ENCODE measurements at places on chromosomes 6 and 20.

- peak; percentile 73 for DNase-seq
Measured at GRCh38 chr6:42200035-42200434, 5.3 kb upstream of the GUCA1B start.

DNA sequence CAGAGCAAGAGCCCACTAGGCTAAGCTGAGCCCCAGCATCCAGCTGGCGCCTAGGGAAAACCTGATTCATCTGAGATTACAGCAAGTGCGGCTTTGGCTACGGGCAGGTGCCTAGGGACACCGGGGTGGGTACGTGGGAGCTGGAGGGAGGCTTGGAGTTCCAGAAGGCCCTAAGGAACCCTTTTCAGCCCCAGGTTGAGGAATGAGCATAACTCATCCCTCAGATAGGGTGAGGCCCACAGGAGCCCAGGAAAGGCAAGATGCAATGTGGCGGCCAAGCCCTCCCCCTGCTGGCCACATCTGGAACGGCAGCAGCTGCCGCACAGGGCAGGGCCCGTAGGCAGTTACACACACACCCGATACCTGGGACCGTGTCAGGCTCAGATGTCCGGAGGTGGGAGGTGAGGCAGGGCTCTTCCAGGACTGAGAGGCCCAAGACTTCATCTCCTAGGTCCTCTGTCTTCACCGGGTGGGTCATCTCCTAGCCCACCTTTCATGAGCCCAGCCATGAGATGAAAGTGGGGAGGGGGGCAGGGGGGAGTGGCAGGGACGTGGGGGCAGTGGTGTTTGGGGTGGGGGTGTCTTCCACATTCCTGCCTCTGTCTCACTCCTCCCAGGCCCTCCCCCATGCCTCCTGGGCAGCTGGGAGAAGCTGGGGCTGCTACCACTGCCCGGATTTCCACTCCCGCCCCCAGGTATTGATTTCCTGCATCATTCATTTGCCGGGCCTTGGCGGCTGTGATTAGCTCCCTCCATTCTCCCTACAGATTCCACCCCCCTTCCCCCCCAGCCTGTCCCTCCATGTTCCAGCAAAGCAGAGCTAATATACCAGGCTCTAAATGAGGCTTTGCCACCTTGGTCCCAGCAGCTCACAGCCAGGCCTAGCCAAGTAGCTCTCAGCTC lies 5.5 kb downstream of the MDGA1 start:
- peak; percentile 56 for DNase-seq

DNA sequence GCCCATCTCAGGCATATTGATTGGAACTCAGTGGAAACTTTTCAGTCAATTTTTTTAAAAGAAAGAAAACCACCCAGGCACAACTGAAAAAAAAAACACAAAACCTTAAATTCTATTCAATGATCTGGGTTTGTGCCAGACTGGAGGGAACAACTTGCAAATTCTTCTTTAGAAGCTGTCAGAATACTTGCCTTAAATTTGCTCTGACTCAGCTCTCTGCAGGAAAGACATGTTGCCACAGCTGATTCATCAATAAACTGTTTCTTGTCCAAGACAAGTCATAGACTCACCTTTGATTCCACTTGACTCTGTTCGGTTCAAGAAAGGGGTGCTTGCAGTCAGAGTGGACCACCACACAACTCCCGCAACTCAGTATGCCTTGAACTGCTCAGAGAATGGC lies 117.8 kb upstream of the F13A1 start:
- no peak for DNase-seq

DNA sequence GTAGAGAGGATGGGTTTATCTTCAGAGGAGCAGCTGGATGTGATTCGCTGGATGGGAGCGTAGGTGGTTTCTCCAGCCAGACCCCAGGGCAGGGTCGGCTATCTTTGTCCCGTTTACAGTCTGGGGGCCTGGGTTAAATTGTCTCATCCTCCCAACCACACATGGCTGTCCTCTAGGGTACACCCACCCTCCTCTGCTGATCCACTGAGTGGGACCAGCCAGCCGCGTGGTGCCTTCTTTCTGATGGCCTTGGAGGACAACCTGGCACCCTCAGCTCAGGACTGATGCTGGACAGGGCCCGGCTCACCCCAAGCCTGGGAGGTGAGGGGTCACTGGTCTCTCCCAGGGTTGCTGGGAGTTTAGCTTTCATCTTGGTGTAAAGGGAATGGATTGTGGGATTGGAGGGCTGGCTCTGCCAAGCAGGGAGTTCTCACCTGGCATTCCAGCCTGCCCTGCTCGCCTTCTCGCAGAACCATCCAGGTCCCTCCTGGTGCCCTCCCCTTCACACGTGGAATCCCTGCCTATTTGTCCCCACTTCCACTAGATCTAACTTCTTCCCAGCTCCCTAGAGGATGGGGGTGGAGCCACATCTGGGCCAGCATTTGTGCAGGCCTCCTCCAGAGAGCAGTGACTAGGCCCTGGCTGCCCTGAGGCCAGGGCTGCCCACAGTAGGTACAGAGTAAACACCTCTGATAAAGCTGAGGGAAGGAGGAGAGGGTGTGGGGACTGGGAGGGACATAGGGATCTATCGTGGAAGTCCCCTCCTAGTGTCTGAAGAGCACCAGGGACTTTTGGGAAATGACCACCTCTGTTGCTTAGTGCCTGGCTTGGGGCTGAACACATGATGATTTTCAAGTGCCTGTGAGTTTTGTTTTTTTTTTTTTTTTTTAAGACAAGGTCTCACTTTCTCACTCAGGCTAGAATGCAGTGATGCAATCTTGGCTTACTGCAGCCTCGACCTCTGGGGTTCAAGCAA lies 1.6 kb downstream of the ITPR3 start:
- peak; percentile 69 for DNase-seq

DNA sequence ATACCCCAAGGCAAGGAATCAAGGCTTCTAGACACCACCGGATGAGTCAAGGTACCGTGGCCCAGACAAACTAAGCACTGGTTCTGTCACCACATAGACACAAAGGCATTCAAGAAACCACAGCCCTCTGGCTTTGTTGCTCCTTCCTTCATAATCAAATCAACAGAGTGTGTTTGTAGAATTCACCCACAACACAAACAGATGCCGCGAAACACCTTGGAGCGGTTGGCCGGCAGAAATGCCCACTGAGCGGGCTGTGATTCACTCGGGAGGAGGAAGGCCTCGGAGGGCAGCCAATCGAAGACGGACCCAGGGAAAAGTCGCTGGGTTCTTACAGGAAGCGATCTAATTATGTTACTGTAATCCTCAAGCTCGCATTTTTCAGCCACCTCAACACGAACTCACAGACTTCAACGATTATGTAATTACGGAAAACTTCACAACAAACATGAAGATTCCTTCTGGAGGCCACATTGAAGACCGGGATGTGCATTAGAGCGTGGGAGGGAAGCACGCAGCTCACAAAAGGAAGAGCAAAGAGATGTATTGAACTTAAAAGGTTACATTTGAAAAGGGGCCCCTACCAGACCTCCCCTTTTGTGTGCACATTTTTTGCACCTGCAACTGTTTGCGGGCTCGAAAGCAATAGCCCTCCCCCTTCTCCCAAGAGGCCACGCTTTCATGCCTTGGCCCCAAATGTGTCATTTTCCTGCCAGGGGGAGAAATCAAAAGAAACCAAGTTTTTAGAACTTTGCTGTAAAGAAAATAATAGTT lies 184.7 kb upstream of the PREP start:
- DNase-seq = peak; percentile 100

GRCh38 chr6:29964518-29964886 lies 22.2 kb downstream of the HLA-A start:
- no peak for DNase-seq

- DNase-seq = no peak
Measured at GRCh38 chr20:39888310-39888709, 800.7 kb downstream of the MAFB start.

DNA sequence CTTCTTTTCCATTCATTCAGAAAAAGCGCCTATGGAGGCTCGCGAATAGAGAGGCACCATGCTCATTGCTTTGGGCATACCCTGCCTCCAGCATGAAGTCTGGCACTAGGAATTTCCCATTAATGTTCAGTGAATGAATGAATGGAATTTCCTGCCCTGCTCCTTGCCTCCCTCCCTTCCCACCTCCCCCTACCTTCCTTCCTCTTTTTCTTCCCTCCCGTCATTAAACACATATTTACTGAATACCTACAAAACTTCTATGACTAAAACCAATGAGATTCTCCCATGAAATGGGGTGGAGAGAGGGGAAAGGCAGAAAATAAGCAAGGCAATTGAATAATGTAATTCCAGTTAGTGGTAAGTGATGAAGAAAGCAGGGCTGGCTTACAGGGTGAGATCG lies 213.8 kb upstream of the AGPAT4 start:
- no peak for DNase-seq

GRCh38 chr6:111562246-111562645 lies 43.4 kb downstream of the TRAF3IP2 start:
- DNase-seq = no peak

DNA sequence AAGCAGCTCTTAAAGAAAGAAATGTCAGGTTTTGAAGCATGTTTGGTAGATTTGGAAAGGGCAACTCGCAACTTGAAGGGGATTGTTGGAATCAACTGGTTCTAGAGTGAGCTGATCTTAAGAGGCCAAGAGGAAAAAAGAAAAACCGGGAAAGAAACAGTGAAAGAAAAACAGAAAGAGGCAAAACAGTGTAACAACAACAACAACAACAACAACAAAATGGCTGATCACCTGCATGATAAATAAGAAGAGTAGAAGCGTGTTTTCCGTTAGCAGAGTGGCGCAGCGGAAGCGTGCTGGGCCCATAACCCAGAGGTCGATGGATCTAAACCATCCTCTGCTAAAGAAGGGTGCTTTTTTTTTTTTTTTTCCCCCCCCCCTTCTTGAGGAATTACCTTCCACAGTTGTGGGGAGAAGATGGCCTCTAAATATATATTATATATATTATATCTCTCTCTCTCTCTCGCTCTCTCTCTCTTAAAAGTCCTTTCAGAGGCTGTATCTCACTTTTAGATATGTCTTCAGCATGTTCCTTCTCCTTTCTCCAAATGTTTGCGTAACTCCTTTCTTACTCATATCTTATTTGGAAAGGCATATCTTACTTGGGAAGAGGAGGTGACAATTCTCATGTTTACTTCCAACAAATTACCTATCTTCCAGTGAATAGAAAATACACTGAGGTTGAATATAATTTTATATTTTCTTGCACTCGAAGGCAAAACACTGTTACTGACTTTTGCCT lies 134.4 kb downstream of the OR2B2 start:
- DNase-seq = no peak

- no peak for DNase-seq
Measured at GRCh38 chr6:158708239-158708638, 58.4 kb downstream of the SYTL3 start.

- DNase-seq = no peak
Measured at GRCh38 chr6:164308339-164308738, 893.8 kb downstream of the QKI start.

GRCh38 chr6:35302604-35303241 lies 5.1 kb downstream of the DEF6 start:
- DNase-seq = no peak

DNA sequence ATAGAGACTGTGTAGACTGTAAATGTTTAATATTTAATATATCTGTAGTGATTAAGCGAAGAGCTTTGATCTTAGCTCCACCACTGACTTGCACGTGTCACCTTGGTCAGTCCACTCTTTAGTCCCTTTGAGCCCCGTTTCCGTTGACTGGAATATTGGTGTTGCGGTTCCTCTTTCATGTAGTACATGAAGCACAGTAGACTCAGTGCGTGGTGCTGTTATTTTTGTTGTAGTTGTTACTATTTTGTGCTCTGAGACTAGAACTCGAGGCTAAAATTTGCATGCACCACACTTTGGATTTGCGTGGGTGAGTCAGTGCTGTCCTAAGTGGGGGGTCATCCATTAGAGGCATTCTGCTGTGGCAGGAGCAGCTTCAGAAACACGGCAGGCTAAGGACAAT lies 291.4 kb downstream of the QKI start:
- DNase-seq = no peak

- DNase-seq = no peak
Measured at GRCh38 chr6:149311293-149311692, 6.2 kb upstream of the TAB2 start.

DNA sequence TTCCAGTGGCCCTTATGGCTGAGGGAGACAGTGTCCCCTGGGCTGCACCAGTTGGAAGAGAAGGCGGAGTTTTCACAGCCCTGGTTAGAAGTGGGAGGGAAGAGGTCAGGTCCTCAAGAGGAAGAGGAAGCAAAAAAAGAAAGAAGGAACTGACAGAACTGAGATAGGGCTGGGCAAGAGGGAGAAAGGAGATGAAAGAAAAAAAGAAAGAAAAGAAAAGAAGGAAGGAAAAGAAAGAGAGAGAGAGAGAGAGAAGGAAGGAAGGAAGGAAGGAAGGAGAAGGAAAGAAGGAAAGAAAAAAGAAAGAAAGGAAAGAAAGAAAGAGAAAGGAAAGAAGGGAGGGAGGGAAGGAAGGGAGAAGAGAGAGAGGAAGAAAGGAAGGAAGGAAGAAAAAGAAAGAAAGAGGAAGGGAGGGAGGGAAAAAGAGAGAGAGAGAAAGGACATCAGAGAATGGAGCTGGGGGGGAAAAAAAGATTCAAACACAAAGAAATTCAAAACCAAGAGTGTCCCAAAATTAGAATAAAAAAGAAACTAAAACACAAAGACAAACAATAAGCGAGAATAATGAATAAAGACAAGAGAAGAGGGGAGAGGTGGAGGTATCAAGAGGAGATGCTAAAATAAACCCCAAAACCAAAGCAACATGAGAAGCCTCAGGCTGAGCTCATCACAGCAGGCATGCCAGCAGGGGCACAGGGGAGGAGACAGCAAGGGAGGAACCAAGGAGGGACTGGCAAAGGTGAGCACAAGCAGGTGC lies 5.3 kb upstream of the FUCA2 start:
- DNase-seq = no peak

DNA sequence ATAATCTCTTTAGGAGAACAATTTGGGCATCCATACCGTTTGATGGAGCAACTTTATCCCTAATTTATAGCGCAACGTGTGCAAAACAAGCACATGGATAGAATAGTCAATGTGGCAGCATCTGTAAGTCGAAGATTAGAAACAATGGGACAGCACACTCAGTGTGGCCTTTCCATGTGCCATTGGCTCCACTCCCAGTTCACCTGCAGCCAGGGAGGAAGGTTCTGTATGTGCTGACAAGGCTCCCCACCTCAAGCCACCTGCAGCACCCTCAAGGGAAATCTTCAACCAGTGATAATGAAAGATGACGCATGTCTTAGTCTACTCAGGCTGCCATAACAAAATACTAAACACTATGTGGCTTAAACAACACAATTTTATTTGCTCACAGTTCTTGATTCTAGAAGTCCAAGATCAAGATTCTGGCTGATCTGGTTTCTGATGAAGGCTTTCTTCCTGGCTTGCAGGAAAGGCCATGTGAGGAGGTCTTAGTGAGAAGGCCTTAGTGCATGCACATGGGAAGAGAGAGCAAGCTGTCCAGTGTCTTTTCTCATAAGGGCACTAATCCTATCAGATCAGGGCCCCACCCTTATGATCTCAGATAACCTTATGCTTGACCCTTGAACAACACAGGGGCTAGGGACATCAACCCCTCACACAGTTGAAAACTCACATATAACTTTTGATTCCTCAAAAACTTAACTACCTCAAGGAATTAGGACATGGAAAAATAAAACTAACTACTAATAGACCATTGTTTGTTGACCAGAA lies 34.9 kb upstream of the SHLD1 start:
- DNase-seq = no peak

DNA sequence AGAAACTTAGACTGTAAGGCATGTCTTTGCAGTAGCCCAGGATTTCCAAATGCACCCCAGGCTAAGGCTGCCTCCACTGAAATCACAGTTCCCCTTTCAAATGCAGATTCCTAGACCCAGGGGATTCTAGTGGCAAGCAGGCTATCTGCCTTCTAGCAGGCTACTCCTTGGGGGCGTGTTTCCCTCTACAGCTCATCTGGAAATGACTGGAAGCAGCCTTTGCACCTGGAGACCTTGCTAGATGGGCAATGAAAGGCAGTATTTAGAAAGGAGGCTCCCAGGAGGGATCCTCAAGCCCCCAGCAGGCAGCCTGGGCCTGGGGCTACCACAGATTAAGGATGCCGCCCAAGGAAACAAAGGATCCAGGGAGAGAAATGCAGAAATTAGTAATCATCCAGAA lies 26.0 kb upstream of the SYNDIG1 start:
- no peak for DNase-seq

Measured in RPMI7951 (cell line).